ENCODE measurements at places on chromosomes 3 and 15.
A peak's percentile ranks its signal among the peaks of the same experiment; 100 is the strongest.

- no peak for DNase-seq
Measured at GRCh38 chr3:23728601-23729117, 77.1 kb upstream of the UBE2E1 start.

DNA sequence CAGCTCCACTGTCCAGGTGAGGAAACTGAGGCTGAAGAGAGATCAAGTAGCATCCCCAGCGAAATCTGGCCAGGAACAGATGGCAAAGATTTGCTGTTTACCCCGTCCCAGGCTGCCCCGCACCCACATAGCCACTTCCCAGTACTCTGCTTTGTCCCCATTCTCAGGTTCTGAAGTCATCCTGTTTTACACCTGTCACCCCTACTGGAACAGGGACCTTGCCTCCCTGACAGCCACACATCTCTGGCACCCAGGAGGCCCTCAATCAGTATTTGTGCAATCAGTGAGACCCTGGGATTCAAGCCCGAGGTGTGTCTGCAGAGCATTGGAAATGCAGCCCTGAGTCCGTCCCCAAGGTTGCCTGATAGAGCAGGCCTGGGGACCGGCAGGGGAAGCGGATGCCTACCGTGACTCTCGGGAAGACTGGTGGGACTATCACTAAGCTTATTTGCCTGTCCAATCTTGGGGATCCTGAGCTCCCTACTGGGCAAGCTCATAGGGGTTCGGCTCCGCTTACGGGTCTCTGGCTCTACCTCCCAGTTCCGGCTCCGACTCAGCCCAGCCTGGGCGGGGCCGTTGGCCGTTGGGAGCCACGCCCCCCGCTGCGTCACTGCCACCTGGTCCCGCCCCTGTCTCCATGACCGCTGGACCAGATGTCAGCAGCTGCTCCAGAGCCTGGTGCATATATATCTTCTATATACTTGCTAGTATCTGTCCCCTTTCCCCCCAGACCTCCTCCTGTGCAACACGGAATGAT is 17.5 kb upstream of the FANCD2 start:
- no peak for DNase-seq

DNA sequence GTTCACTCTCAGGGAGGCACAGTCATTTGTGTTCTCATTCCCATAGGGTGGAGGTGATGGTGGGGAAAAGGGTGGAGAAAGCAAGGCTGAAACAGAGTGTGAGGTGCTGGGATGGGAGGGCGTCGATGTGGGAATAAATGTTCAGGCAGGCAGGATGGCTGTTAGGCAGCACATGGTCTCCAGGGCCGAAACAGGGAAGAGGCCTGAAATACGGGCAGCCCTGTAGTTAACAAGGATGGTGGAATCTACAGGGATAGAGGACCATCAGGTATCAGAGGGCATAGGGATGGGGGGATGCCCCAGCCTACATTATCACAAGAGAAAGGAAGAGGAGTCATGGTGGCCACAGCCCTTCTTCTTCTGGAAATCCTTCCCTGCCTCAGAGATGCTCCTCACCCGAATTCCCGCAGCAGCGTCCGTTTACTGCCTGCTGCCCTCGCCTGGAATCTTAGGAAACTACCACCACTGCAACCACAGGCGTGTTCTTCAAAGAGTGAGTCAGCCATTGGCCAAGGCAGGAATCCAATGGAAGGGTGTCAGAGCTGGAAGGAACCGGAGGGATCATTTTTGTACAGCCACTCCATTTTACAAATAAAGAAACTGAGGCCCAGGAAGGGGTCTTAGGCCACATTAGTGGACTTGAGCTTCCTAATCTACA is 49.7 kb upstream of the POMGNT2 start:
- DNase-seq: peak; percentile 53

- DNase-seq: no peak
Measured at GRCh38 chr15:100097342-100098127, 244.2 kb downstream of the ADAMTS17 start.

DNA sequence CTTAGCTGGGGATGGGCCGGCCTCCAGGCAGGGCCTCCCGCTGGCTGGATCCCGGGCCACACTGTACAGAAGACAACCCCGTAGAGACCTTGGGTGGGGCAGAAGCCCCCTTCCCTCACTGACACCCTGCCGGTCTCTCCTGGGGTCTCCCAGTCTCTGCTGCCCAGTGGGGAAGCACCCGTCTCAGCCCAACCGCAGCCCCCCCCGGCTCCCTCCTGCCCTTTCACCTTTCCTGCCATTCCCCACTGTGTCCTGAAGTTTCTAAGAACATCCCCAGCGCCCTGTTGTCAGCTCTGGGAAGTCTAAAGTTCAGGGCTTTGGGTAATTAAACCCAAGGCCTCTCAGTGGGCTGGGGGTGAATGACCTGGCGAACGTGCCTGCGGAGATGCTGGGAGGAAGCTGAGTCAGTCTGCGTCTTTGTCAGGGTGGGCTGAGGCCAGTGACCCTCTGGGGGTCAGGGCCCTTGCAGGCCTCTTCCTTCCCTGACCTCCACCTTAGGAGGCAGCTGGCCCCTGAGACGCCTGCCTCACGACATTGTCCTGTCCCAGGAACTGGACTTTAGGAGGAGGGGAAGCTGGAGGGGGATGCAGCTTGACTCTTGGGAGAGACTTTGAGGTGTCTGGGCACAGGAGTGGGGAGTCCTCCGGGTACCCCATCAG is 1.4 kb upstream of the SLC51A start:
- no peak for DNase-seq

DNA sequence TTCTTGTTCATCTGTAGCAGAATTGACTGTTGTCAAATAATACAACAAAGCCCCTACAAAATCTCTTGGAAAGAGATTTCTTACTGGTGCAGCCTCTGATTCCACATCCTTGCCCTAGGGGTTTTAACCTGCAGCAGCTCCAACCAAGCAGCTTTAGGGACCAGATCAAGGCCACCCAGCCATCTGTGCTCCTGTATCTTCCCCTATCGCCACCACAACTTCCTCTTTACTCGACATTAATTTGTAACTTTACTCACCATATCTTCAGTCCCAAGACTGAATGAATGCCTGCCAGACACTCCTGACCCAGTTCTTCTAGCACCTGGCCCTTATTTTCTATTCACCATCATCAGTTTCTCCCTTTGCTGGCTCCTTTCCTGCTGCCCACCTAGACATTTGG is 156.6 kb upstream of the IL12A start:
- DNase-seq: no peak

DNA sequence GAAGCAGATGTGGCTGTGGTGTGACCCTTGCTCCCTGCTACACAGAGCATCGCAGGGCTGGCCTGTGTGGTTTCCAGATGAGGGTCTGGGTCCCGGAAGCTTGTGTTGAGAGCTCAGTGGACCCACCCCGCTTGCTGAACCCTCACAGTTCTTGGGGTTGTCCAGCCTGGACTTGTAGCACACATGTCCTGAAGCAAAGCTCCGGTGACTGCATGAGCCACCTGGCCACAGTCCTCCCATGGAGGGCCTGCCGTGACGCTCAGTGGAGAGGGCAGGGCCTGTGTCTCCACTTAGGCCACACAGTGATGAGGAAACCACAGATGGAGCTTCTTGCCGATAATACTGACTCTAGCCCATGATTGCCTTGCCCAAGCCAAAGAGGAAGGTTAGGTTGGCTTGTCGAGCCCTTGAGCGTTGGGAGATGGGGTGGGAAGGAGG is 62.6 kb downstream of the RGMA start:
- no peak for DNase-seq

DNA sequence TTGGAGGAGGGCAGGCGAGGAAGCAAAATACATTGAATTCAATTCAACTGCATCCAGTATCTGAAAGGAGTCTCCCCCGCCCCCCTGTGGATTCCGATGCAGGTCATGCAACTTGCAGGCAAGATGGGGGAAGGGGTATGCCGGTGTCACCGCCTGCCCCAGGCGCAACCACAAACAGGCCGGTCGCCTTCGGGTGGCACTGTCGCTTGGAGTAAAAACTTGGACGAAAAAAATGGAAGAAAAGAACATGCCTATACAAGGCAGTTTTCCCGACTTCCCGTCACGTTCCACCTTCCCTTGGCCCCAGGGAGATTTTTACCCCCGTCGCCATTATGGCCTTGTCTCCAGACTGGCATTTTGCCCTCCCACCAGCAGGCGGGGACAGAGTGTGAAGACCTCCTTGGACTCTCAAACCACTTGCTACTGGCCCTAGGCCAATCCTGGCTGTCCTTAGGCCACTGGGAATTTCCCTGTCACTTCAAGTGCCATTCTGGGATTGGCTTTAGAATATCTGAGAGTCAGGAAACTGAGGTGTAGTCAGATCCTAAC is 1.6 kb upstream of the NTRK3 start:
- no peak for DNase-seq

GRCh38 chr15:80563372-80563997 is 131.6 kb upstream of the ABHD17C start:
- no peak for DNase-seq

- DNase-seq: no peak
Measured at GRCh38 chr3:53129344-53129743, 891 bp downstream of the RFT1 start.

GRCh38 chr3:14805961-14806537 is 12.7 kb upstream of the FGD5 start:
- no peak for DNase-seq

DNA sequence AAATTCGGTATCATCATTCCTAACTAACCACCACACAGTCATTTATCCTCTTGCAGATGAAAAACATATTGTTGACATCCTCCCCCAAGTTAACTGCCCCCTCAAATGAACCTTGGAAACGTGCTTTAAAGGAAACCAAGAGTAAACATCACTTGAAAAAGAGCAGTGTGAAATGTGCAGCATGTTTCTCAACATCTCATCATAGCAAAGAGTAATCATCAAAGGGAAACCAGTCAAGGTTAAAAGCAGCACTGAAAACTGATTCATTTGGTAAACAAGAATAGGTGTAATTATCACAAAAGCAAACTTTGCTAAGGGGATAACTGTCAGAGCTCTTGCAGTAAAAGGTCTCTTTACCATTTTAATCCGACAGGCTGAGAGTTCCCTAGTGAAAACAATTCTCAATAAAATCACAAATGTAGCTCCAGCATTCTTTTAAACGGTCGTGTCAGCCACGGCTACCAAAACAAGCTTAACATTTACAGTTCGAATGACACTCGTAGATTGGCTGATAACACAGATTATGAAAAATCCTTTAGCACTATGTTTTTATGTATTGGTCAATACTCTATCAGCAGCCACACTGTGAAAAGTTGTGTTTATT is 461.0 kb downstream of the GBE1 start:
- DNase-seq: no peak
